ENCODE measurements at places on chromosomes 3 and 15. TPM values are rescaled to one million over a fixed set of nuclear protein-coding genes. Genes with fewer than 3 reads are reported as not detected.

GRCh38 chr15:59997070-59997701, 6.9 kb upstream of the FOXB1 start:
- no peaks in the 10 kb centered on the region for H3K4me1 ChIP-seq
- peaks cover 36% of the 10 kb centered on the region for H3K27me3 ChIP-seq
- no peak overlapping the region for H3K4me3 ChIP-seq
- no peaks in the 10 kb centered on the region for H3K36me3 ChIP-seq
- no peak overlapping the region for H3K27ac ChIP-seq

DNA sequence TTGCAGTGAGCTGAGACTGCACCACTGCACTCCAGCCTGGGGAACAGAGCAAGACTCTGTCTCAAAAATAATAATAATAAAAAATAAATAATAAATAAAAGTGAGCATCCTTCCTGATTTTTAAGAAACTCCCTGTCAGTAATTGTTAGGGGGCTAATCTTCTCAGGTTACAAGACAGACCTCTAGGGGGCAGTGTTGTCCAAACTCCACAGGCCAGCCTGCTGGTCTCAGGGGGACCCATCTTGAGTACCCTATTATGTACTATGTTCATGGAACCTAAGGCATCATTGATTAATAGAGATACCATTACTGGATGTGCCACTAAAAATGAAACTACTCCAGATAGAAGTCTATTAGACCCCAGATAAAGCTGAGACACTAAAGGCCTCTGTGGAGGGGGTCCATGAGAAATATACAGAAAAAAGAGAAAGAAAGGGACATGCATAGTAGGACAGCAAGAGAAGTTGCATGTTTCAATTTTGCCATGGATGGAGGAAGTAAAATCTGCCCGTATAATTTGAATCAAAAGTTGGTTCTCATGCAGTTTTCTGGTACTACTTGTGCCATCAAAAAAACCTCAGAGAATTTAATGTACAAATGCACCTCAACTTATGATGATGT, 85.5 kb upstream of the CDV3 start:
- no peaks in the 10 kb centered on the region for H3K27me3 ChIP-seq
- no peaks in the 10 kb centered on the region for H3K36me3 ChIP-seq
- no peak overlapping the region for H3K27ac ChIP-seq
- no peak overlapping the region for H3K4me3 ChIP-seq
- peaks cover 9% of the 10 kb centered on the region for H3K4me1 ChIP-seq

- DNase-seq = no peak
- no peaks in the 10 kb centered on the region for H3K27me3 ChIP-seq
- no peaks in the 10 kb centered on the region for H3K36me3 ChIP-seq
- no peak overlapping the region for H3K27ac ChIP-seq
- no peak overlapping the region for H3K4me3 ChIP-seq
- H3K4me1 ChIP-seq = 0 out of 2 replicates have a peak, but pooled peaks cover 4% of the 10 kb centered on the region
Measured at GRCh38 chr3:122661633-122662032, 19.0 kb upstream of the PARP14 start.

DNA sequence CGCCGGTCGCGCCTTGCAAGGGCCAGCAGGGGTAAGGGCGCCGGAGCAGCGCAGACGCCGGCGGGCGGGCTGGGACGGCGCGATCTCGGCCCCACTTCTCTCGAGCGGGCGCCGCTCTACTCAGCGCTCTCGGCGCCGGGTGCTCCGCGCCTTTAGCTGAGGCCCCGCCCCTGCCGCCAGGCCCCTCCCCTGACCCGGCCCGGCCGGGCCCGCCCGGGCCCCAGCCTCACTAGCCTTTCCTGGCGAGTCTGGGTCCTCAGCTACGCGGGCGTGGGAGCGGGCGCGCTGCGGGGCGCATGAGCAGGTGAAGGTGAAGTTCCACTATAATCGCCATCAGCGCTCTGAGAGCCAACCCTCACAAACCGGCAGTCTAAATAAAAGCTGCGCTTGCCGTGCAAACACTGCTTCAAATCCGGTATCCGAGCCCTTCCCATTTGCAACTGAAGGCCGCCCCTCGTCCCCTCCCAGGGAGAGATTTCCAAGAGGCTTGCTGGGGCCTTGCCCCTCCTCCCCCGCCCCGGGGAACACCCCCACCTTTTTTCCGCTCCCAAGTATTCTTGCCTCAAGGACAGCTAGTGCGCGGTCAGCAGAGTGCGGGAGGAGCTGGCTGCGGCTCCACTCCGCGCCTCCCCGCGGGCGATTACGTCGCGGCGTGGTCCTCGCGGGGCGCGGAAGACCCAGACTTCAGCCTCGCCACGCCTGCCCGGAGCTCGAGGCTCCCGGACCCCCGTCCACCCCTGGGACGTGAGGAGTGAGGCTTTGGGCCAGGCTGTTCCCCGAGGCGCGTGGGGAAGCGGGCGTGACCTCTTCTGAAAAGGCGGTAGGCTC, at the start of gene RPP25:
Gene RPP25, minus strand, starts transcription at position 125 of the 828 bp plus-strand sequence. CDS start 189 bp downstream, outside the sequence.
- no peaks in the 10 kb centered on the region for H3K36me3 ChIP-seq
- peak within 1 kb of the TSS; percentile 82 for H3K4me3 ChIP-seq
- H3K4me1 ChIP-seq = peaks cover 30% of the 10 kb centered on the region
- DNase-seq = peak; percentile 78
- H3K27ac ChIP-seq = peak within 1 kb of the TSS; percentile 98

DNA sequence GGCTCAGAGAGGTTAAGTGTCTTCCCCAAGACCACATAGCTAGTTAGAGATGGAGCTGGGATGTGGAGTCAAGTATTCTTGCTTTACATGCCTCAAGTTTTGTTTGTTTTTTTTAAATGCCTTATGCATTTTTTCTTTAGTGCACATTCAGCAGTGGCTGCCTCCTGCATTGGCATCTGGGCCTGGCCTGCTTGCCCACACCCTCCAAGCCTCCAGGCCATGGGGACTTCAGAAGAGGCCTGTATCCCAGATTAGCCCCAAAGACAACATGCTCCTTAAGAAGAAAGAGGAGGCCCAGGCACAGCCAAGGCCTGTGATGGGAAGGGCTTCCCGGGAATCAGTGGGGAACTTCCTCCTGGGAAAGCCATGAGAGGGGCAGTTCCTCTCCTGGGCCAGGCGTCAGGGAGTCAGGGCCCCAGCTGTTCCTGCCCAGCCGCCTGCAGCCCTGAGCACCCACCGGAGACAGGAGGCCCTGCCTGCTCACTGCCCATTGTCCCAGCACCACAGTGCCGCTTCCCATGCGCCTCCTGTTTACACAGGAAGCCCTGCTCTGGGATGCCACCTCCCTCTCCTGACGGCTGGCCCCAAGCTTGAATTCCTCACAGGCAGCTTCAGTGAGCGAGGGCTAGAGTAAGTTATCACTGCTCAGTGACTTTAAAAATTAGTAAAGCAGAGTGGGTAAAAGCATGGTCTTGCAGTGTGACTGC, 16.0 kb downstream of the FOXL2NB start:
- no peak for DNase-seq
- no peak overlapping the region for H3K4me3 ChIP-seq
- H3K4me1 ChIP-seq = no peaks in the 10 kb centered on the region
- no peaks in the 10 kb centered on the region for H3K27me3 ChIP-seq

RTP1 gene
- not detected for total RNA-seq

- H3K4me3 ChIP-seq = no peak overlapping the region
- no peaks in the 10 kb centered on the region for H3K4me1 ChIP-seq
- no peaks in the 10 kb centered on the region for H3K27me3 ChIP-seq
- no peak for DNase-seq
- no peaks in the 10 kb centered on the region for H3K36me3 ChIP-seq
- H3K27ac ChIP-seq = no peak overlapping the region
Measured at GRCh38 chr3:71251156-71251775, 332.3 kb downstream of the FOXP1 start.

- DNase-seq = no peak
- H3K36me3 ChIP-seq = no peaks in the 10 kb centered on the region
- no peak overlapping the region for H3K4me3 ChIP-seq
- no peak overlapping the region for H3K27ac ChIP-seq
Measured at GRCh38 chr3:177561365-177561764, 364.1 kb upstream of the TBL1XR1 start.

SLC28A2 gene
- not detected for total RNA-seq

- H3K4me1 ChIP-seq = peaks cover 4% of the 10 kb centered on the region
- no peak for DNase-seq
- H3K36me3 ChIP-seq = peaks cover 14% of the 10 kb centered on the region
- no peaks in the 10 kb centered on the region for H3K27me3 ChIP-seq
- H3K4me3 ChIP-seq = no peak overlapping the region
- no peak overlapping the region for H3K27ac ChIP-seq
Measured at GRCh38 chr3:14458434-14459275, 56.2 kb downstream of the SLC6A6 start.

DNA sequence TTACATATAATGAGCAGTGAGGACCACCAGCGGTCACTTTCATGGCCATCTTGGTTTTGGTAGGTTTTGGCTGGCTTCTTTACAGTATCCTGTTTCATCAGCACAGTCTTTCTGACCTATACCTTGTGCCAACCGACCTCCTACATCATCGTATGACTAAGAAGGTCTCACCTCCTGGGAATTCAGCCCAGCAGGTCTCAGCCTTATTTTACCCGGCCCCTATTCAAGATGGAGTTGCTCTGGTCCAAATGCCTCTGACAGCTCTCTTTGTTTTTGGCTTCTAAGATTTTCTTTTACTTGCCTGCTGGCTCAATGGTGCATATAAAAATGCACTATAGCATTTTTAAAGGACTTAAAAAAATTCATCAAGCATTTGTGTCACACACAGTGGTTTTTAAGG, 3.2 kb upstream of the MME start:
- no peaks in the 10 kb centered on the region for H3K36me3 ChIP-seq
- H3K4me3 ChIP-seq = no peak overlapping the region
- H3K27me3 ChIP-seq = no peaks in the 10 kb centered on the region
- no peak for DNase-seq

GRCh38 chr3:141452045-141452444, 34.8 kb upstream of the RASA2 start:
- H3K36me3 ChIP-seq = no peaks in the 10 kb centered on the region
- H3K27me3 ChIP-seq = no peaks in the 10 kb centered on the region
- no peak overlapping the region for H3K4me3 ChIP-seq
- DNase-seq = no peak
- H3K27ac ChIP-seq = no peak overlapping the region

- no peaks in the 10 kb centered on the region for H3K27me3 ChIP-seq
- H3K36me3 ChIP-seq = no peaks in the 10 kb centered on the region
- peak within 1 kb of the TSS; percentile 54 for H3K4me3 ChIP-seq
- H3K27ac ChIP-seq = no peak within 1 kb of the TSS
Measured at GRCh38 chr3:47578691-47579632, at the start of gene CSPG5. TSS of gene CSPG5 (minus strand) at chr3:47578865. CDS start at chr3:47578693, 172 bp downstream.

GRCh38 chr3:53243165-53243564, 12.7 kb downstream of the TKT start:
- H3K4me1 ChIP-seq = peaks cover 38% of the 10 kb centered on the region
- H3K4me3 ChIP-seq = no peak overlapping the region
- peak overlapping the region; percentile 82 for H3K27ac ChIP-seq
- H3K27me3 ChIP-seq = no peaks in the 10 kb centered on the region

- no peak for DNase-seq
- H3K4me3 ChIP-seq = no peak overlapping the region
- no peaks in the 10 kb centered on the region for H3K27me3 ChIP-seq
- no peaks in the 10 kb centered on the region for H3K4me1 ChIP-seq
- no peaks in the 10 kb centered on the region for H3K36me3 ChIP-seq
Measured at GRCh38 chr3:70383360-70383831, 71.0 kb upstream of the MDFIC2 start.

DNA sequence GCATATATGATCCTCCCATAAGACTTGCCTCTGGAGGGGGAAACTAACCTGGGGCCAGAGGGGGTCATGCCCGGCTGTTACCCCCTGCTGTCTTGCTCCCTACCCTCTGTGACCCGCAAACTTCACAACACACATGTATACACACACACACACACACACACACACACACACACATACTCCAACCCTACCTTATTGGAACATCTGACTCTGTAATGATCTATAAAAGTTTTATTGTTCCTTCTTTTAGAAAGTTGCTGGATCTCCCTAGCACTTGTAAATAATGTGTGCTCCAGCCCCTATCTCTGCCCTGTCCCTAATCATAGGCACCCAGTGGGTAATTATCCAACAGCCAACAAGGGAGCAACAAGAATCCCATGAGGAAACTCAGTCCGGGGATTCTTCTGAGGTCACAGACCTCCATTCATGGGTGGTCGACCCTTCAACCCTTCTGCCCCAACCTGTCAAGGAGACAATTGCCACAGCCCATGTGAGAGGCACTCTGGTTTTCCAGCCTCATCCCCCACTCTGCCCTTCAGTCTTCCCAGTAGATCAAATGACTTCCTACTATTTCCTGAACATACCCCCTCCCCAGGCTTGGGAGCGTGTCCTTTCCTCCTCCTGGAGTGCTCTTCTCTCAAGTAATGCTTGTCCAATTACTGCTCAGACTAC, 14.0 kb upstream of the TPM1 start:
- no peaks in the 10 kb centered on the region for H3K4me1 ChIP-seq
- DNase-seq = no peak
- H3K27me3 ChIP-seq = no peaks in the 10 kb centered on the region
- H3K27ac ChIP-seq = no peak overlapping the region
- no peak overlapping the region for H3K4me3 ChIP-seq

PLS1 gene
- 38.8 TPM for total RNA-seq

LRRIQ4 gene
- not detected for total RNA-seq

IRAK2 gene
- 3.6 TPM for total RNA-seq

CYP8B1 gene
- total RNA-seq = 0.12 TPM

DNA sequence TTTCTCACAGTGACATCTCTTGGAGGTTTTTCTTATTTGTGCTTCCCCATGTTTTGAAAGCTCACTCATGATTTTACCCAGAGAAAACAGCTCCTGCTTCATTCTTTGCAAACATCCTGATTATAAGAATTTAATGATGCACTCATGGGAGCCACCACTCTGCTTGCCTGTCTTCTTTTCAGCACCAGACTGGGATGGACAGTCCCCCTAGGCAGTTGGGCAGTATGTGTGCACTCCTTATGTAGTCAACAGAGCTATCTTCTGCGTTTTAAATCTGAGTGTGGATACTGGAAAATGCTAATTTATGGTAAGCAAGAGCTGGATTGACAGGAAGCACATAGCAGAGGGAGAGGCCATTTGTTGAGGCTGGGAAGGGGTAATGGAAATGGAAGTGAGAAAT, 276.1 kb downstream of the AGBL1 start:
- no peaks in the 10 kb centered on the region for H3K27me3 ChIP-seq
- H3K4me1 ChIP-seq = no peaks in the 10 kb centered on the region
- H3K27ac ChIP-seq = no peak overlapping the region
- DNase-seq = no peak
- no peaks in the 10 kb centered on the region for H3K36me3 ChIP-seq

PXK gene
- 10.2 TPM for total RNA-seq

DNA sequence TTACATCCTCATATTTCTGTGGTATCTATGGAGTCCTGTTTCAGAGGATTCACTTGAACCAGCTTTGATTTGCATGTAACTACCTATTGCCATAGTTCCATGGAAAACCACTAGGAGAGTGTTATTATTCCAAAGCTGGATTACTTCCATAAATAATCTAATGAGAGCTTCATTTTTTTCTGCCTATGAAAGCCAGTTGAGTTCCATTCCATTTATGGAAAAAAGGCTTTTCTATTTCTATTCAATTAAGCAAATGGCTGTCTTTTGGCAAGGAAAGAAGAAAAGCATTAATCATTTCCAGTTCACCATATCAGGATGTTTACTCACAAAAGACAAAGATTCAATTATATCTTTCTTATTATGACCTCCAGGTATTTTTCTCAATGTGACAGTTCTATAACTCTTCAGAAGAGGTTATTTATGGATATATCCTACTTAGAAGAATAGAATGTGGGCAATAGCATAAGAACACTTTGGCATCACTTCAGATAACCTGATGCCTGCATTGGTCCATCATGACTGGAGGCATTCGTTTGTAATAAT, 259.9 kb upstream of the ZPLD1 start:
- no peak for DNase-seq
- H3K36me3 ChIP-seq = no peaks in the 10 kb centered on the region
- H3K27me3 ChIP-seq = no peaks in the 10 kb centered on the region
- no peak overlapping the region for H3K27ac ChIP-seq
- no peak overlapping the region for H3K4me3 ChIP-seq
- H3K4me1 ChIP-seq = no peaks in the 10 kb centered on the region

GRCh38 chr3:156727519-156728205, 53.3 kb downstream of the TIPARP start:
- H3K4me1 ChIP-seq = 0 out of 2 replicates have a peak, but pooled peaks cover 6% of the 10 kb centered on the region
- no peaks in the 10 kb centered on the region for H3K27me3 ChIP-seq
- H3K36me3 ChIP-seq = no peaks in the 10 kb centered on the region
- no peak overlapping the region for H3K4me3 ChIP-seq
- H3K27ac ChIP-seq = no peak overlapping the region

RETNLB gene
- total RNA-seq = not detected

Measured in HCT116 (cell line).